Kidney (tissue), 22 donors: ENCODE measurements at places on chromosomes 12 and 14.

- DNase-seq, result no peak
Measured at GRCh38 chr14:23074906-23075305, 17.6 kb upstream of the CDH24 start.

DNA sequence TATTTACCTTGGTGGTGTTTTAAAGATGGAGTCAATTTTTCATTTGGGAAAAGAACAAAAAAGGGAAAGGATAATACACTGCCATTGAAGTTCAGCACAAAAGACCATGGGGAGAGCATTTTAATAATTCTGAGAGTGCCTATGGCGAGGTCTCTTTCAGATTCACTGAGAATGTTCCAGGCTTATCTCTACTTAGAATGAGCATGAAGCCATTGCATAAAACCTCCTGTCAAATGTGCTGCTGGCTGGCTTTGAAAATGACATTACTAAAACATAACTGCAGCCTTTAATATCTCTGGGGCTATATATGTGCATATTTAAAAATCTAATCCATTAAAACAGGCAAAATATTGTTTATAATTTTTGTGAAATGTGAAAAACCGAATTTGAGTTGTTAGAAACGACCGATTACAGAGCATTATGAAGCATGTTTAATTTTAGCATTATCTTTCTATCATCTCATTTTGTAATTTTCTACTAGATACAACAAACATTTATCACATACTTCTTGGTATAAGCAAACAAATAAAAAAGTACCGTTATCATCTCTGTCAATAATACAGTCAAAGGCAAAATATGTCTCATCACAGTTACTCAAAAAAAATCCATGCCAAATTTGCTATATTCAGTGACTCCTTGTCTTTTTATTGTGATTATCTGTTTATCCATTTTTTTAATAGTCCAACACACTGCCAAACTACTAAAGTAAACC is 45.7 kb upstream of the YARS2 start:
- no peak for DNase-seq

- peak; percentile 98 for DNase-seq
Measured at GRCh38 chr12:49130151-49131050, 794 bp downstream of the TUBA1B start.

DNA sequence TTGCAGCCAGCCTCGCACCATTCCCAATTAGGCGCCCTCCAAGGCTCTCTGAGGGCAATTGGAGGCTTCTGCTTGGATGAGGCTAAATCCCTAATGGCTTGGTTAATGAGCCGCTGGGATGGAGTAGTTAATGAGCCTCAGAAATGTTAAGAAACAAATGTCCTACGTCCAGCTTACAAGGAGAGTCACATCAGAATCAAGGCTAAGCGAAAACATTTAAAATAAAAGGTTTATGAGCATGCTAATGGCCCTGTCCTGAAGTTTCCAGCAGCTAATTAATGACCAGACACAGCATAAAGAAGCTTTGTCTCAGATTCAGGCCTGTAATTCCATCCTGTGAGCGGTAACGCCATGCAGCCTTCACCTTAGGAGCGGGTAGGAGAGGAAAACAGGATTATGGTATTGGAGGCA is 200.7 kb upstream of the BCL2L14 start:
- no peak for DNase-seq

- DNase-seq, result no peak
Measured at GRCh38 chr12:101828463-101829196, 2.1 kb downstream of the GNPTAB start.

DNA sequence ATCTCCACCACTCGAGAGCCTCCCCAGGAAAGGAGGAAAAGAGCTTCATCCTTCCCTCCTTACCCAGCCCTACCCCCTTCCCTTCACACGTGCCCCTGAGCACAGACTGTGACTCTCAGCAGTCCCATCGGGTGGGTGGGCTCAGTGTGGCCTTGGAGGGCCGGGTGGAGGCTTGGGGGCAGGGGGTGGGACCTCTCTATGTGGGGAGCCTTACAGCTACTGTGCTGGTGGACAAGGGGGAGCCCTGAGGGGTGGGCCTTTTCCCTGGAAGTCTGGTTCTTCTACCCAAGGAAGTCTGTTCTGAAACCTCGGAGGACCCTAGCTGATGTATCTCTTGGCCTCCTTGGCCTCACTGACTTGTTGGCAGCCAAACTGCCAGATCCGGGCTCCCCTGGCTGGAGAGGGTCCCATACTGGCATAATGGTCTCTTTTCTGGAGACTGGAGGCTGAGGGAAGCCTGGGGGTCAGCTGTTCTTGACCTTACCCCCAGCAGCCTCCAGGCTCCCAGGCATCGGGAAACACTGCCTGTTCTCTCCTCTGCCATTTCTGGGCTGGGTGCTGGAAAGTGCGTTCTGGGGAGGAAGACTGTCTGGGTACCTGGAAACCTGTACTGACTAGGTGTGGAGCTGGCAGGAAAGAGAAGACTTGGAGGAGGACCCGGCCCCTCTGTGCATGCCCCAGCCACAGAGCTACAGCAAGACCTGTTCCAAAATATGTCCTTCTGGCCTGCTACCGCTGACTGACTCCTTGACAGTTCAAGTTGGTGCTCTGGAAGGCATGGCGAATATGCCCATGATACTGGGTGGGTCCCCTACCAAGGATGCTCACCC is 7.6 kb downstream of the VASH1 start:
- DNase-seq, result peak; percentile 6

- no peak for DNase-seq
Measured at GRCh38 chr12:25500651-25501050, 52.4 kb downstream of the LMNTD1 start.
